ENCODE measurements at places on chromosomes 7 and 10.

DNA sequence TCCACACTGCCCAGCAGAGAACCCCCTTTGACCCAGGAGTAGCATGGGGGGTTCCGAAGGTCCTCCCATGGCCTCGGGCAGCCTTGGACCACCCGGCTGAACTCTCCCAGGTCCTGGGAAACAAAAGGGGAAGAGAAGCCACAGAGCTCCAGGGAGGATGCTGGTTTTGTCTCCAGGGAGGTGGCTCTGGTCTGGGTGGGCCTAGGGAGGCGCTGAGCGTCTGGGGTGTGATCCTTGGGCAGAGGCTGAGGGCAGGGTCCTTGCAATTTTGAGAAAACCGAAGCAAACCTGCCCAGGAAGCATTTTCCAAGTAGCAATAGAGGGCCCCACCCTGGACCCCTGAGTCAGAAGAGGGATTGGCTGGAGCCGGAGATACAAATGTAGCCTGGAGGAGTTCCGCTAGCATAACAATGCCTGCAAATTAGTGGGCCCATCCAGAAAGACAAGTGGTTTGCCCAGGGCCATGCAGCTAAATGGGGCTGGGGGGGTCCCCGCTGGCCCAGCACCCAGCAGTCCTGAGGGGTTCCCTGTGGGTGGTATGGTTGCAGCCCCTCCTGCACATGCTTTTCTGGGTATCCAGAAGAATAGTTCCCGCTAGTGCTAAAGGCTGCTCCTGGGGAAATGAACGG, 2.0 kb downstream of the UTF1 start:
- peaks cover 10% of the 10 kb centered on the region for H3K4me1 ChIP-seq
- no peak for DNase-seq

DNA sequence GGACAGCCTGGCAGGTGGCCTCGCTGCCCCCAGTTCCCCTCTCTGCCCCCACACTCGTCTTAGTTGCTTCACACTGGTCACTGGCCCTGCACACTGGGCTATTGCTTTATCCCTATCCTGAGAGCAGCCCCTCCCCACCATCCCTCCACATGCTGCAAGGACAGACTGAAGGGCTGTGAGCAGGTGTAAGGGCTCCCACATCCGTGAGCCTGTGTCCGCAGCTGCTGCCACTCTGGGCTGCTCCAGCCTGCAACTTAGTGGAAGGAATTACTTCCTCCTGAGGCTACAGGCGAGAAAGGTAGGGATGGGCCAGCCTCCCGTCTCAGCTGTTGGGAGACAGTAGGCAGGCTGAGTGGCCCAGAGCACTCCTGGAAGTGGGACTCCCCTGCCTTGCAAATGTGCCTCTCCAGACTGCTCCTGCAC, 3.8 kb downstream of the RARRES2 start:
- peaks cover 3% of the 10 kb centered on the region for H3K4me1 ChIP-seq
- H3K36me3 ChIP-seq: peaks cover 8% of the 10 kb centered on the region
- DNase-seq: no peak
- H3K4me3 ChIP-seq: no peak overlapping the region
- peaks cover 23% of the 10 kb centered on the region for H3K27me3 ChIP-seq
- H3K27ac ChIP-seq: no peak overlapping the region

- DNase-seq: no peak
- H3K4me1 ChIP-seq: peaks cover 20% of the 10 kb centered on the region
- no peak overlapping the region for H3K4me3 ChIP-seq
- no peaks in the 10 kb centered on the region for H3K27me3 ChIP-seq
- H3K36me3 ChIP-seq: no peaks in the 10 kb centered on the region
These were observed 81.9 kb upstream of the TRIL start for GRCh38 chr7:29039821-29040578.

- no peaks in the 10 kb centered on the region for H3K4me1 ChIP-seq
- H3K36me3 ChIP-seq: no peaks in the 10 kb centered on the region
- no peak overlapping the region for H3K4me3 ChIP-seq
- peak; percentile 75 for DNase-seq
- H3K27ac ChIP-seq: no peak overlapping the region
These were observed 6.6 kb downstream of the DMBT1 start for GRCh38 chr10:122567056-122567660.

- DNase-seq: no peak
- H3K36me3 ChIP-seq: peaks cover 23% of the 10 kb centered on the region
These were observed 36.8 kb downstream of the LMOD2 start for GRCh38 chr7:123692471-123692877.

DNA sequence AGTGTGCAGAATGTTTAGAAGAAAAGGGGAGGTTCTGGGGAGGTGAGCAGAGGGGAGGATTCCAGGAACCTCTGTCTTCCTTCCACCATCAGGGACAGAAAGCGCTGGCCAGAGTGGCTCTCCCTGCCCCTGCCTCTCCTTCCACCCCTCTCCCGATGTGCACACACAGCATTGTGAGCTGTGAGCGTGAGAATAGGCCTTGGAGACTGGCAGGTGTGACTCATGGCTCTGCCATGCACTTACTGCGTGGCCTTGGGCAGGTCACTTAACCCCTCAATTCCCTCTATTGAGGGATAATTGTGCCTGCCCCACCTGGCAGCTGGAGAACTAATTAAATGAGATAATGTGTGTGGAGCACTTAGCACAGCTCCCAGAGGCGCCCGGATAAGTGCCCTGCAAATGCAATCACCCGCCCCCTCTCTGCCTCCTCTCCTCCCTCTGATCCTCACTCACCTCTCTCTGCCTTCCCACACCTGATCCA, 115.4 kb downstream of the ZMIZ1 start:
- no peak for DNase-seq
- H3K4me3 ChIP-seq: no peak overlapping the region
- no peaks in the 10 kb centered on the region for H3K4me1 ChIP-seq
- no peaks in the 10 kb centered on the region for H3K27me3 ChIP-seq
- H3K27ac ChIP-seq: no peak overlapping the region
- no peaks in the 10 kb centered on the region for H3K36me3 ChIP-seq

DNA sequence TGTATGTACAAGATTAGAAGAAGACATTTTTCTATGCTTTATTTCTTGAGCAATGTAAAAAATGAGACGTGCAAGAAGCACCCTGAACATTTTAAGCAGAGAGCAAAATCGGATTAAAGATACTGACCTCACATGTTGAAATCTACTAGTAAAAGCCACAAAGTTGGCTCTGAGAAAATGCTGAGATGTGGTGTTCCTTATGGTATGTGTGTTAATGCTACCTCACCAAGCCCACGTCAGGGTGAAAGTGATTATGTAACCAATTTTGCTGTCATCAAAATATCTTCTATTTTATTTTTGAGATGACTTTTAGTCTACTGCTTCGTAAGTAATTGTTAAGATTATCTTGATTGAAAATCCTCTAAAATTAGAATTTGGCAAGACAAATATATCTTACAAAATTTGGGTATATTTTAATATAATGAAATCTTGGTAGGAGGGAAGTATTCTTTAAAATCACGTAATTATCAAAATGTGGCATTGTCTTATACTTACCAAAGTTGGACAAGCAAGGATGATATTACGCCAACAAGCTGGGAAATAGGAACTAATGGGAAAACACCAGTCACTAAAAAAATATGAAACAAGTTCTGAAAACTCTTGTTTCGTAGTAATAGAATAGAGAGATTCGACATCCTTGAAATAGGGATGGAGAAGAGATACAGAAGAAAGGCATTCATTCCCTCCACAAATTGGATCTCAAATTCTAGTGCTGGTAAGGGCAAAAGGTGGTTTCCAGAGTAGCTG, 5.8 kb downstream of the ADO start:
- H3K36me3 ChIP-seq: peaks cover 88% of the 10 kb centered on the region
- peak overlapping the region; percentile 97 for H3K4me3 ChIP-seq
- no peak for DNase-seq
- peak overlapping the region; percentile 100 for H3K27ac ChIP-seq
- H3K4me1 ChIP-seq: peaks cover 68% of the 10 kb centered on the region

DNA sequence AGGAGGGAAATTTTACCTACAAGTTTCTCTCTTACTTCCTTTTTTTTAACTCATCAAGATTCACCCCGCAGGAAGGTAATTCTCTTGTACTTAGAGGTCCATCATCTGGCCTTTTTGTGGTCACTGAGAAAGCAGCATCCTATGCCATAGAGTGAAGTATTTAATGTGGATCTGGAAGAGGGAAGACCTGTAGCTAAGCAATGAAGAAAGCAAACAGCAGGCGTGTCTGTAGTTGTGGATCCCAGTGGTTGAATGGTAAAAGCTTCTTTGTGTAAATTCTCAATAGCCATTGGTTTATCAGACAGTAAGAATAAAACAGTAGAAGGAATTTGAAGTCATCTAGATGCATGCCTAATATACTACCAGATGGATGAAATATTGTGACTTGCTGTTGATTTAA, 196.4 kb downstream of the ANKRD7 start:
- no peak overlapping the region for H3K4me3 ChIP-seq
- H3K36me3 ChIP-seq: no peaks in the 10 kb centered on the region
- no peaks in the 10 kb centered on the region for H3K27me3 ChIP-seq
- no peak overlapping the region for H3K27ac ChIP-seq
- no peak for DNase-seq

GRCh38 chr10:103659674-103660363, 166.3 kb downstream of the NEURL1 start:
- H3K4me3 ChIP-seq: peak overlapping the region; percentile 94
- DNase-seq: peak; percentile 91
- no peaks in the 10 kb centered on the region for H3K27me3 ChIP-seq
- H3K36me3 ChIP-seq: peaks cover 33% of the 10 kb centered on the region
- peaks cover 8% of the 10 kb centered on the region for H3K4me1 ChIP-seq
- H3K27ac ChIP-seq: peak overlapping the region; percentile 89

DNA sequence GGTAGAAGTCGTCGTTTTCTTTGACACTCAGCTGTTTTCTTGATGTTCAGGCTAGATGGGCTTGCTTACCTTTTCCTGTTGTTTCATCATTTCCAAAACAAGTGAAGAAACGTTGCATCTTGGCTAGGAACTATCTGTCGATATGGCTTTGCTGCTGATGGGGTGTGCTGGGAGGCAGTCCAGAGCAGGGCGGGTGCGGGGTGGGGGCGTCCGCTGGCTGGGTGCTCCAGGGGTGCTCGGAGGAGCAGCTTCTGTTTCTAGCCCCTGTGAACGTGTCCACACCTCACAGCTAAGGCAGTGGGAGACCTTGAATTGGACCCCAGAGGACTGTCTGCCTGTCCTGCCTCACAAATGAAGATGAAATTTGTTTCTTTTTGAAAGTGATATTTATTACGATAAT, 7.6 kb upstream of the SUN1 start:
- DNase-seq: no peak
- no peaks in the 10 kb centered on the region for H3K27me3 ChIP-seq
- peaks cover 23% of the 10 kb centered on the region for H3K36me3 ChIP-seq

GRCh38 chr7:15303357-15303756, 258.5 kb downstream of the AGMO start:
- H3K27me3 ChIP-seq: no peaks in the 10 kb centered on the region
- H3K36me3 ChIP-seq: no peaks in the 10 kb centered on the region
- no peak overlapping the region for H3K27ac ChIP-seq
- H3K4me1 ChIP-seq: no peaks in the 10 kb centered on the region
- no peak for DNase-seq

DNA sequence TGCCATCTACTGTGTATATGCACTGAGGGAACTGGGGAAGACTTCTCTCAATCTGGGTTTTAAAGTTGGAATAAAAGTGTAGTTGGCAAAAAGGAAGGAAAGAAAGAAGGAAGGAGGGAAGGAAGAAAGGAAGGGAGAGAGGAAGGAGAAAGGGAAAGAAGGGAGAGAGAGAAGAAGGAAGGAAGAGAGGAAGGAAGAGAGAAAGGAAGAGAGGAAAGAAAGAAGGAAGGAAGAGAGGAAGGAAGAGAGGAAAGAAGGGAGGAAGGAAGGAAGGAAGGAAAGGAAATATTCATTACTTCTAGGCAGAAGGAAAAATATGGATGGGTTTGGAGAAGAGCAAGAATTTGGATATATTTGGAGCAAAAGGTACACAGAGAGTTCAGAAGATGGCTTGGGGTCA, 343.6 kb upstream of the AUTS2 start:
- H3K36me3 ChIP-seq: no peaks in the 10 kb centered on the region
- no peak for DNase-seq
- H3K4me1 ChIP-seq: no peaks in the 10 kb centered on the region
- no peaks in the 10 kb centered on the region for H3K27me3 ChIP-seq

DNA sequence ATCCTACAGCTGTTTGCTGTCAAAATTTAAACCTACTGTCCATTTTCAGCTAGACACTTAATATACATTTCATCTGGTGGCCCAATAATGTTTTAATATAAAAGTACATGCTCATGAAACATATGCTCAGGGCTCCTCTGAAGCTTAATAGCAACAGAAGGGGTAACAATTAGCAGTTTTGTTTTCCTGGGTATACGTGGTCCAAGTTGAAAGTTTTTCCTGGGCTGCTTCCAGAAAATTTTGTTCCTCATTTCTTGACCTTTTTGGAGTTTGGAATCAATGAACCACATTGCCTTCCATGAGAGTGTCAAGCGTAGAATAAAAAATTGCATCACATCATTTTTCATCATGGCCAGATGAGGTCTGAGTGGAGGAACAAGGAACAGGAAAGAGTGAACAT, 537.3 kb upstream of the MGMT start:
- no peak overlapping the region for H3K4me3 ChIP-seq
- H3K4me1 ChIP-seq: peaks cover 4% of the 10 kb centered on the region
- no peaks in the 10 kb centered on the region for H3K36me3 ChIP-seq

DNA sequence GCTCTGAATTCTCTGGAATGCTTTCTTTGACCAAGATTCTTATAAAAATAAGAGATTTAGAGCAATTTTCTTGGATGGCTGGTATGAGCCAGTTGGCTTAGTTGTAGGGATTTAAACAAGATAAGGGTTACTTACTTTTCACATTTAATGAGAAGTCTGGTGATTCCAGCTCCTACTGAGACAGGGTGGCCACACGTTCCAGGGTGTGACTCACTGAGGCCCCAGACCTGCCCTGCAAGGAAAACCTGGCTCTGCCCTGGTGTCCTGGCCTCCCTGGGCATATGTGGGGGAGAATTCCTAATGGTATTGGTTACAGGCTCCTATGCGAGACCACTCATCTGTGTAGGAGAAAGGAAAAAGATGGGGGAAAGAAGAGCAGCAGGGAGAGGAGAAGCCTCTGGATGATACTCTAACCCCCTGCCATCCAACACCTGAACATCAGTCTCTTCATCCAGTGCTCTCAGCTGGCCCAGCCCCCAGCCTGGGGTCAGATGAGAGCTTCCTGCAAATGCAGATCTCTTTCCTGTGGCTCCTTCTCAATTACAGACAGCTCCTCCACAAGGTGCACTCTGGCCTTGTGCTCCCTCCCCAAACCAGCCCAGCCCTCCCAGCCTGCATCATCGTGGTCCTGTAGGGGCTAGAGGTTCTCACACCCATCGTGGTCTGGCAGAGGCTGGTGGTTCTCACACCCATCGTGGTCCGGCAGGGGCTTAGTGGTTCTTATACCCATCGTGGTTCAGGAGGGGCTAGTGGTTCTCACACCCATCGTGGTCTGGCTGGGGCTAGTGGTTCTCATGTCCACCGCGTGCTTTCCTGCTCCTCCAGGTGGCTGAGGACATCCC, 139.9 kb downstream of the EGFR start:
- no peaks in the 10 kb centered on the region for H3K4me1 ChIP-seq
- peaks cover 2% of the 10 kb centered on the region for H3K27me3 ChIP-seq
- no peaks in the 10 kb centered on the region for H3K36me3 ChIP-seq
- DNase-seq: no peak
- no peak overlapping the region for H3K4me3 ChIP-seq
- no peak overlapping the region for H3K27ac ChIP-seq

GRCh38 chr10:100007231-100008141, 2.3 kb downstream of the DNMBP start:
- no peak overlapping the region for H3K27ac ChIP-seq
- no peak for DNase-seq
- H3K27me3 ChIP-seq: peaks cover 30% of the 10 kb centered on the region
- peak overlapping the region; percentile 51 for H3K4me3 ChIP-seq
- H3K36me3 ChIP-seq: no peaks in the 10 kb centered on the region
- H3K4me1 ChIP-seq: peaks cover 37% of the 10 kb centered on the region

- no peak for DNase-seq
- peak overlapping the region; percentile 25 for H3K4me3 ChIP-seq
- peaks cover 10% of the 10 kb centered on the region for H3K4me1 ChIP-seq
- H3K27ac ChIP-seq: peak overlapping the region; percentile 54
- H3K27me3 ChIP-seq: no peaks in the 10 kb centered on the region
These were observed 170.9 kb downstream of the USP6NL start for GRCh38 chr10:11440250-11441150.

Data from activated CD4-positive, alpha-beta T cell treated with anti-CD3 and anti-CD28 coated beads, Interleukin-2, amount 10 ng/mL, durations not matched to agents 24 days and 14 days (primary cell).